ENCODE measurements at places on chromosomes 5 and 9.

DNA sequence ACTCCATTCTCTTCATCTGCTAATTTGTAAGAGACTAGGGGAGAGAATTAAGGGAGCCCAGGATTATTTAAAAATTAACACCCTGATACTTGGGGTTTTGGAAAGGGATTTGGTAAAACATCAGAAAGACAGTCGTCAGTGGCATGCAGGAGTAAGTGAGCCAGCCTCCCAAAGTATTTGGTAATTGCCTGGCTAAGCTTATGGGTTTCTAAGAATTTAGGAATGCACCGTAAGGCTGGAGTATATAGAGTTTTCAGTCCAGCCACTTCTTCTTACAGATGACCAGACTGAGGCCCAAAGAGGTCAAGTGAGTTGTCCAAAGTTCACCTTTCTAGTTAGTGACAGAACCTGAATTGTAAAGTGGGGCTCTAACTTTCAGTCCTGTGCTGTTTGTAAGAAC, 25.8 kb upstream of the NFIB start:
- DNase-seq, result no peak

GRCh38 chr5:124724357-124725039, 21.9 kb downstream of the ZNF608 start:
- DNase-seq, result no peak

DNA sequence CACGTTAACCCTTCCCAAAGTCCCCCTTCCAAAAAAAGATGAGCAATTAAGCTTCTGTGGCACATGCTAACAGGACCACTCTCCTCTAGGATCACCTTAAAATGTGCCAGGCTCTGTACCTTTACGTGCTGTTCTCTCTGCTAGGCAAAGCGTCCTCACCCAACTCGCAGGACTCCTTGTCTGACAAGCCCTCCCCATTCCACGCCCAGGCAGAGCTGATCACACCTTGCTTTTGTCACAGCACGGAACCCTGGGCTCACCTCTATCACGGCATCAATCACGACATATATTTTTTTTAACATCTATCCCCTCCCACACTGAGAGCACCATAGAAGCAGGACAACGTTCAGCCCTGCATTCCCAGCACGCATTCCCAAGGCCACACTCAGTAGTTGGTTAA, 47.1 kb downstream of the CDK5RAP2 start:
- no peak for DNase-seq

GRCh38 chr5:21776466-21776865, 1076.7 kb downstream of the CDH12 start:
- no peak for DNase-seq

DNA sequence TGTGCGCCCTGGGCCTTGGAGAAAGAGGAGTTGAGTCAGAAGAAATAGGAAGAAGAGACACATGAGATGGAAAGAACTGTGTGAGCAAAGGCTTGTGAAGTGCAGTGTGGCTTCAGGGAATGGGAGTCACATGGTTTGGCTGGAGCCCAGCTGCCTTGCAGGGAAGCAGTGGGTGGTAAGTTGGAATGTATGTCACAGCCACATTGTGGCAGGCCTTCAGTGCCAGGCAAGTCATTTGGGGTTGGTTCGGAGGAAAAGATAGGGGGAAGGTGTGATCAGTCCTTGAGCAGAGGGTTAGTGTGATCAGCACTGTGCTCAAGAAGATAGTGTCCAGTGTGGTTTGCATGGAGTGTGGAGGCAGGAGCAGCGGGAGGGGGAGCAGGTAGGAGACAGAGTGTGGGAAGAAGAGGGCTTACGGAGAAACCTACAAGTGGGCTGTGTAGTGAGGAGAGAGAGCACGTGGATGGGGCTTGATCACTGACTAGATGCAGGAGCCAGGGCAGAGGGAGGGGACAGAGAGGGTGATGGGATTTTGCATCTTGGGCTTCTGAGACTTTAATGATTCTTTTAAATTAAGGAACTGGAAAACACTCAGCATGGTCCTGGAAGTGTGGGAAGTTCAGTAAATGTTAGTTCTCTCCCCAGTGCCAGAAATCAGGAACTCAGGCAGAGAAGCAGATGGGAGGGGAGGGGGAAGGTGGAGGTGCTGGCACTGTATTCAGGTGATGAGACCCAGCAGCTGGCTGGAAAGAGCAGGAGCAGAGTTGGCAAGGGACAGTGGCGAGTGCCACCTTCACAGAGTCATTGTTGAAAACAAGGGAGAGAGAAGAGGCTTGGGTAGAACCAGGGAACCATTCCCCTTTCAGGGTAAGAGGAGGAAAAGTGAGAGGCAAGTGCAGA, 46.6 kb downstream of the ARHGAP26 start:
- DNase-seq, result no peak

GRCh38 chr9:89342213-89342612, 23.9 kb downstream of the SECISBP2 start:
- DNase-seq, result no peak

GRCh38 chr9:68506551-68506950, 34.1 kb downstream of the TMEM252 start:
- no peak for DNase-seq

DNA sequence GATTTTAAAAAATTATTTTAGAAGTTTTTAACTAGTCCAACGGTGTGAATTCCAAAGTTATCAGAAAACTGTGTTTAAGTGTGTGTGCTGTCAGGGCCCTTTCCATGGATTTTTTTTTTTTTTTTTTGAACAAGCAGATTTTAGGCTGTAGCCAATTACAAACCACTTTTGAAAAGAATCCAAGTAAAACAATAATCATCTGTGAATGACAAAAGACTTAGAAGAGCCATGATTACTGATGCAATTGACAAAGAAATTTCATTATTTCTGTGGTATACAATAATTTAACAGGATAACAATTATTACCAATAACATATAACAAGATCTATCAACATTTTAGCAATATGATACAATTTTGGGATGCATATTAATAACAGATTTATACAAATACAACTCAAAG, 16.2 kb upstream of the PAIP1 start:
- no peak for DNase-seq

DNA sequence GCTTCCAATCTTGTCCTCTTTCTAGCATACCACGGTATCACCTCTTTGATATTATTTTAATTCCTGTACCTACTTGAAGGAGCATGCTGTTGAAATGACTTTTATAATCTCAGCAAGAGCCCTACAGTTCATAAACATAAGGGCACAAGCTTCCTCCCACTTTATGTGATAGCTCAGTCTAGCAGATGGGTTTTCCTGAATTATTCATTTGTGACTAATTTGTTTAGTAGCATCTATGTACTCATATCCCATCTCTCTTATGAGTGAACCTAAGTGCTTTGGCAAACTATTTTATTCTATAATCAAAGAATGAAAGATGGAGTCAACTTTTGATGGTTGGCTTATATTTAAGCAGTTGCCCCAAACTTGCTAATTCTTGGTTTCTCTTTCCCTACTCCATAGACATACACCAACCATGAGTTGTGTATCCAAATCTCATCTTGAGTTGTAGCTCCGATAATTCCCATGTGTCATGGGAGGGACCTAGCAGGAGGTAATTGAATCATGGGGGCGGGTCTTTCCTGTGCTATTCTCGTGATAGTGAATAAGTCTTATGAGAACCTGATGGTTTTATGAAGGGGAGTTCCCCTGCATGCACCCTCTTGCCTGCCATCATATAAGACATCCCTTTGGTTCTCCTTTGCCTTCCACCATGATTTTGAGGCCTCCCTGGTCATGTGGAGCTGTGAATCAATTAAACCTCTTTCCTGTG, 17.7 kb downstream of the TXNDC8 start:
- DNase-seq, result no peak

DNA sequence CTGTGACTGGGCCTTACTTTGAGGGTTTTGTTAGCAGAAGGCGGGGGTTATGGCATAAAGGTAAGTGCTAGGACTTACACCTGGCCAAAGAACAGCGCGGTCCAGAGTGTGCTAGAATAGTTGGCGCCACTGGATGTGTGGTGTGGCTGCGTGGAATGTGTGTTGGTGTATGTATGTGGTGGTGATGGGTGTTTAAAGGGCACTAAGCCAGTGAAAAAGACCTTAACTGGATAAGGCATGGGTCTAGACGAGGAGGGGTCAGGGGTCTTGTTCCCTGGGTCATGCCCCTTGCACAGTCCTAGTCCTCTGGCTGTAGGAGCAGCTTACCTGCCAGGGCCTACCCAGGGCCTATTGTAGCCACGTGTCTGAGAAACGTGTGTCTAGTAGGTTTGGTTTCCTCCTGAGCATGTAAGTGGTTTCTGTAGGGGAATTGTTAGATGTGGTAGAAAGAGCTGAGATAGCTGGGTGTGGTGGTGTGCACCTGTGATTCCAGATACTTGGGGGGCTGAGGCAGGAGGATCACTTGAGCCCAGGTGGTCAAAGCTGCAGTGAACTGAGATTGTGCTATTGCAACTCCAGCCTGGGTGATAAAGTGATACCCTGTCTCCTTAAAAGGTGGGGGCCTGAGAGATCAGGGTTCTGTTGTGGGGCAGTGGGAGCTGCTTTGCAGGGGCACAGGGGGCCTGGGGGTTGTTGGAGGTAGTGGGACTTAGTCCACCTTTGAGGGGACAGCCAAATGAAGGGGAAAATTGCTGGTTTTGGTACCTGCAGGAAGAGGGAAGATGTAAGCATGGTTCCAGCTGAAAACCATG, 55.2 kb downstream of the HSPA4 start:
- no peak for DNase-seq
